CD4-positive, alpha-beta T cell treated with Interleukin-12 subunit alpha and Interleukin-12 subunit beta, for 1 hour (primary cell): ENCODE measurements at places on chromosomes 13 and 19.

DNA sequence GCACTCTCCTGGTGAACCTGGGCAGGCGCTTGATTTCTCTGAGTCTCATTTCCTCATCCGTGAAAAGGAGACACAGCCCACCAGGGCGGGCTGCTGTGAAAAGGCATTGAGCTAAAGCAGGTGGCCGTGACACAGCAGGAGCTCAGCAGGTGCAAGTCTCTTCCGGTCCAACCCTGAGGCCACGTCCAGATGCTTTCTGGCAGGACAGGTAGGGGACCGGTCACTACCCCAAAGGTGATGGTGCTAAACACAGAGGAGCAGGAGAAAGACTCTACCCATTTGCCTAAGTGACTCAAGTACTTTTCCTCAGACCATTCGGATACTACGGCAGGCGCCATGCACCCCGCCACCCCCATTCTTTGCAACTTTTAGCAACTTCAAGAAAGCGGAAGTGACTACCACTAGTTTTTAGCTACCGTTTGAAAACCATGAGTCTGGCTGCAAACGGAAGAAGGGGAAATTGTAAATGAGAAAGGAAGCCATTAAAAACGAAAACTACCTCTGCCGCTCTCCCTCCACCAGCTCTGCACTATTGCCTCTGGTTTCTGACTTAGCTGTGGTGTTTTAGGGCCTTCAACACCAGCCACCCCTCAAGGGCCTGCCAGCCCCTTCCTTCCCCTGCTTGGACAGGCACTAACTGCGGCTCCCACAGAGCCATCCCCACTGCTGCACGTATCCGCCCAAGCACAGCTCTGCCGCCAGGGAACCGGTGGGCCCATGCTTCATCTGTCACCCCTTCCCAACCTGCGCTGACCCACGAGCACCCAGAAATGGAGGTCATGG lies 4.8 kb downstream of the PPP6R1 start:
- DNase-seq, result peak; percentile 72

DNA sequence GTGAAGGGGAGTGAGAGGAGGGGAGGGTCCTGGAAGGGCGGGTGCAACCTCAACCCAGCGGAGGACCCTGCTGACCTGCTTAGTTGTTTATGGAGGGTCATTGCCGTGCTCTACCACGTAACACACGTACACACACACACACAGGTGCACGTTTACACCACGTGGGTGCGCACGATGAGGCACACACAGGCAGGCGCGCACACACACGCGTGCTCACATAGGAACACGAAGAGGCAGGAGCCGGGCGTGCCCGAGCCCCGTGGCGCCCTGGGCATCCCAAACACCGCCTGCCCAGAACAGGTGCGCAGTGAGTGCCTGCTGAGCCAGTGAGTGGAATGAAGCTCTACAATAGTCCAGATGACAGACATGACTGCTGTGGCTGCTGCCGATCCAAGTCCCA lies 11.2 kb upstream of the MADCAM1 start:
- no peak for DNase-seq

- no peak for DNase-seq
Observed at GRCh38 chr13:23160638-23161480, 19.9 kb upstream of the SGCG start.

DNA sequence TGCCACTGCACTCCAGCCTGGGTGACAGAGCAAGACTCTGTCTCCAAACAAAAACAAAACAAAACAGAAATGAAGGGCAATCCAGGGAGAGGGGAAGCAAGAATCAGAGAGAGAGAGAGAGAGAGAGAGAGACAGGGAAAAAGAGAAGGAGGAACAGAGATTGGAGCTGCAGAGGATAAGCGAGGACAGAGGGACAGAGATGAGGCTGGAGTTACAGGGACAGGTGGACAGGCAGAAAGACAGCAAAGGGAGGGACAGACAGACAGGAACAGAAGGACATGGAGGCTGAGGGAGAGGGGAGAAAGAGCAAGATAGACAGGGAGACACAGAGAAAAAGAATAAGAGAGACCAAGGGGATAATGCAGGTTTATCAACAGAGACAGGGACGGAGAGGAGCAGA lies 1.3 kb upstream of the CRX start:
- no peak for DNase-seq

- DNase-seq, result peak; percentile 53
Observed at GRCh38 chr19:30784850-30785457, 412.8 kb downstream of the ZNF536 start.

- no peak for DNase-seq
Observed at GRCh38 chr13:22903925-22904324, 276.9 kb upstream of the SGCG start.

DNA sequence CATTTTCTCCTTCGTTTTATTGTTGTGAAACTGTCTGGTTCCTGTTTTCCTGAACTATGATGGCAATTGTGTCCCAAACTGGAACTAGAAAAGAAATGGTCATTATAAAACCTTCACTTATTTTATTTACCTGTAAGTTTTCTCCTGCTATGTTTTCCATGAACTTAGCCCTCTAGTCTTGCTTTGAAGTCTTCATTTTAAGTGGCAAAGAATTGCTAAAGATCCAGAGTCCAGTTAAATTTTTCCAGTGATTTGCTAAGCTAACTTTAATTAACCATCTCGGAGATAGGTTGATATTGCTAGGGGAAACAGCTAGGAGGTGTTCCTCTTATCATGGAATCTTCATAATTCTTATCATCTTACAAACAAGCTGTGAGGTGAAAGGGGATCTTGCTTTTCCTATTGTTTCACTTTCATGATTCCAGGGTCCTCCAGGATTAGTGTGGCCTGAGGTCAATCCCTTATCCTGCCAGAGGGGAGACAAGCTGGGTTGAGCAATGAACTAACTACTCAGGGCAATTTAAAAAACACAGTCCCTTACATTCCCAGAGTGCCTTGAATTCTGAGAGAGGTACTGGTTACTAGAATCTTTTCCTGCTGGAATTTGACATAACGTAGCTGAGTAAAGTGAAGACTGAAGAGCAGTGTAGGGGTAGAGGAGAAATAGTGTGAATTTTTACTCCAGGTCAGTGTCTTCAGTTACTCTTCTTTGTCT lies 112.5 kb downstream of the ESD start:
- DNase-seq, result no peak

DNA sequence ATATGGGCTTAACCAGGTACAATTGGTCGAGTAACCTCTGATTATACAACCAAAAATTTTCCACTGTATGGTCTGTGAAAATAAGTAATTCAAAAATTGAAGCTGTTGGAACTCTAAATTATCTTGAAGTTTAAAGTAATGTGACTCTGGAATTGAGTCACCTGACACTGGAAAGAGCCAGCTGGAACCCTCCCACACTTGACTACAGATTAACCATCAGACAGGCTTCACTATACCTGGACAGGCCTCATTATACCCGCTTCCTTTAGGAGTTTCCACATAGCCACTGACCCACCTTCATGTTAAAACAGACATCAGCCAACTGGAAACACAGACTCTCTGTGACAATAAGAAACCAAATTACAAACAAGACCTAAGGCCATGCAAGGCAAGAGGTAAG lies 1.3 kb downstream of the ZNF433 start:
- DNase-seq, result no peak

GRCh38 chr19:8367327-8368001 lies 3.5 kb downstream of the ANGPTL4 start:
- no peak for DNase-seq

GRCh38 chr19:47232422-47233211 lies 1.6 kb upstream of the BBC3 start:
- no peak for DNase-seq

GRCh38 chr19:3868770-3869456 lies at the start of gene ZFR2:
ZFR2 (minus strand) TSS chr19:3869038; CDS start chr19:3869017, 21 bp downstream.
- DNase-seq, result peak; percentile 24

- DNase-seq, result no peak
Observed at GRCh38 chr13:74052402-74052928, 81.7 kb downstream of the KLF12 start.

DNA sequence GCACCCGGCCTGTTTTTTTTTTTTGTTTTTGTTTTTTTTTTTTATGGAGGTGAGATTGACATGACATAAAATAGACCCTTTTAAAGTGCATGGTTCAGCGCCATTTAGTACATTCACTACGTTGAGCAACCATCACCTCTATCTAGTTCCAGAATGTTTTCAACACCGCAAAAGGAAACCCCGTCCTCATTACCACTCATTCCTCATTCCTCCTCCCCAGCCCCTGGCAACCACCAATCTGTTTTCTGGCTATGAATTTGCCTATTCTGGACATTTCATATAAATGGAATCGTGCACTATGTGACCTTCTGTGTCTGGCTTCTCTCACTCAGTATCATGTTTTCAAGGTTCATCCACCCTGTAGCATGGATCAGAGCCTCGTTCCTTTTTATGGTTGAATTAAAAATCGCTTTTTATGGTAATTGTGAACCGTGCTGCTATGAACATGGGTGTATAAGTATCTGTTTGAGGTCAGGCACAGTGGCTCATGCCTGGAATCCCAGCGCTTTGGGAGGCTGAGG lies 9.9 kb upstream of the ADGRE5 start:
- DNase-seq, result no peak

- DNase-seq, result no peak
Observed at GRCh38 chr19:7267792-7268704, 26.2 kb downstream of the INSR start.

DNA sequence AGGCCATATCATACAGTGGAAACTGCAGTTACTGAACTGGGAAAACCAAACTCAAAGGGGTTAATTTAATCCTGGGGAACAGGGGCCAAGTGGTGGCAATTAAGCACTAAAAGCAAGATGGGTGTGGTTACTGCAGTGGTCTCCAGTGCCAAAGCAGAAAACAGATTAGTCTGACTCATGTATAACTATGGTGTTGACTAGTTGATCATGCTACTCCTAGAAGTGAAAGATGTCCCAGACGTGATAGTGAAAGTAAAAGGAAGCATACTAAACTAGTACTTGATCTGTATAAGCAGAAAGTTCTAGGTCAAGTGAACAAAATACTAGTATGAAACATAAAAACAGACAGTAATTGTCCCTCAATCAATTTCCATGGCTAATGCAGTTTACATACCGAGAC lies 360.0 kb upstream of the SLITRK5 start:
- no peak for DNase-seq

DNA sequence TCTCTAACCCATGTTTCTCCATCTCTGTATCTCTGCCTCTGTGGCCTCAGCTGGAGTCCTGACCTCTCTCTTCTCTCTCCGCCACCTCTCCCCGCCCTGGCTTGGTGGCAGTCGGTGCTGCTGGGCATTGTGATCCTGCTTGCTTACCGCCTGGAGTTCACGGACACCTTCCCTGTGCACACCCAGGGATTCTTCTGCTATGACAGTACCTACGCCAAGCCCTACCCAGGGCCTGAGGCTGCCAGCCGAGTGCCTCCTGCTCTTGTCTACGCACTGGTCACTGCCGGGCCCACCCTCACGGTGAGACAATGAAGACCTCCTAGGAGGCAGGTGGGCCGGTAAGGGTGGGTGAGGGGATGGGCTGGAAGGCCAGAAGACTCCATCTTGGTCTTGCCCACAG lies 4.2 kb downstream of the PLPPR2 start:
- DNase-seq, result no peak
